ENCODE measurements at places on chromosomes 7 and 10.
A peak's percentile ranks its signal among the peaks of the same experiment; 100 is the strongest.

GRCh38 chr10:48574322-48574796 is 30.5 kb downstream of the ARHGAP22 start:
- DNase-seq: no peak

DNA sequence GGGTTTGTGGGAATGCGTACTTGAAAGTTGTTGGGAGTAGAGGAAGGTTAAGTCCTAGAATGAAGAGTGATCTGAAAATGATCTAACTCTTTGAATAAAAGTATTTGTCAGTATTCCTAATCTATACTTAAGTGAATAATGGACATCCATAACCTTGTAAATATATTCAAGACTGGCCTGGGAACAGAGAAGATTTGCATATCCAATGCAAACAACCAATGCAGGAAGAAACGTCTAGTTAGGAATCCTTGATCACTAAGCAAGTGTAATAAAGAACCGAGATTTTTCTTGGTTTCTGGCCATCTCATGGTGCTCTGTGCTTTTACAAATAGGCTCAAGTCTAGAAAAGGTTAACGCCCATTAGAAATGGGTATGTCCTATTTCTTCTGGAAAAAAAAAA is 157.1 kb downstream of the RAB11FIP2 start:
- DNase-seq: no peak

GRCh38 chr7:106793015-106793975 is 71.8 kb upstream of the PIK3CG start:
- peak; percentile 60 for DNase-seq

- DNase-seq: no peak
Measured at GRCh38 chr10:132676193-132676891, 109.6 kb downstream of the NKX6-2 start.

DNA sequence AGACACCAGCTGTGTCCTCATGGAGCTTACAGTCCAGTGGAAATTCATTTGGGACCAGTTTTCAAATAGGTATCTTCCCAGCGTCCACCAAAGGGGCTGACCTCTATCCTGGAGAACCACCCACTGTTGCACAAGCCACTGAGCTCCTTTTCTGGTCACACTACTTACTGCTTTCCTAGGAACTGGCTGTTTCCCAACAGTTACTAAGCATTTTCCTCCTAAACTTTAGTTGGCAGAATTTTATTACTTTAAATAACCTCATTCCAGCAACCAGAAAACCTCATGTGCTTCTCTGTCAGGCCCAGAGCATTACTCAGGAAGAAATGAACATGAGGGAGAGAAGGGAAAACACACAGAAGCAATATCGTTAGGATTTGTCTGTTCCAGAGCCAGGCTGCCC is 183.1 kb downstream of the GPAM start:
- no peak for DNase-seq

DNA sequence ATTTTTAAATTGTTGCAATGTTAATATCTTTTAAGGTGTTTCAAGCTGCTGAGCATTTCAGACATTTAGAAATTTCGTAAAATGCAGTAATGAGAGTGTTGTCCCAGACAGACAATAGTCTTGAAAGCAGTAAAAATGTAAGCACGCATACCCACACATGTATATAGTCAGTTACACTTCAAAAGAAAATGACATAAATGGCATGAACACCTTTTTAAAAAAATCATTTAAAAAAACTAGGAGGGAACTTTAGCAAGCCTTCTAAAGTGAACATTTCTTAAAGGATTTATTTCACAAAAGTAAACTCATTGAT is 51.0 kb downstream of the CPED1 start:
- no peak for DNase-seq

- DNase-seq: no peak
Measured at GRCh38 chr7:137453356-137453755, 109.8 kb upstream of the PTN start.

DNA sequence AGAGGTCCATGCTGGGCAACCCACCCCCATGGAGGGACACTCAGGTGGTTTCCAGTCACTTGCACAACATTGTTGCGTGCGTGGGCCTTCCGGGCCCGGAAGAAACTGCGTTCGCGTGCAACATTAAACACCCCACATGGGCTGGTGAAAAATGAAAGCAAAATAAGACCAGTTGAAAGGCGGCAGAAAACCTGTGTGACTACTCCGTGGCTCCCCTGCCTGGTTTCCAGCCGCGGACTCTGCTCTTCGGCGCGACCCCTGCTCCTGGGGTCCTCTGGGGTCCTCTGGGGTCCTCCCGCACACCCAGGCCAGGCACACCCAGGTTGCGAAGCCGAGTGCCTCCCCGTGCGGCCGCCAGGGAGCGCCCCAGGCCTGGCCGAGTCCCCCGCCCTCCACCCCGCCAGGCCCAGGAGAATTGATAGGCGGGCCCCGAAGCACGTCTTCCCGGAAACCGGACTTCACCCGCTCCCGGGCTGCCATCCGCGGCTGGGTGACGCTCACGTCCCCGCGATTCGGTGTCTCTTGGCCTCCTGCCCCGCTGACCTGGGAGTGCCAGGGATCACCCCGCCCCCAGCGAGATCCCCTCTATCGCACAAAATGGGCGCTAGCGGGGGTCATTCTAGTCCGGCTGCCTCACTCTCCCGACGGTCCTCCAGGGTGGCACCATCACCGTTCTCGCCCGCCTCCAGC is 1.9 kb upstream of the SH2D4B start:
- peak; percentile 31 for DNase-seq

DNA sequence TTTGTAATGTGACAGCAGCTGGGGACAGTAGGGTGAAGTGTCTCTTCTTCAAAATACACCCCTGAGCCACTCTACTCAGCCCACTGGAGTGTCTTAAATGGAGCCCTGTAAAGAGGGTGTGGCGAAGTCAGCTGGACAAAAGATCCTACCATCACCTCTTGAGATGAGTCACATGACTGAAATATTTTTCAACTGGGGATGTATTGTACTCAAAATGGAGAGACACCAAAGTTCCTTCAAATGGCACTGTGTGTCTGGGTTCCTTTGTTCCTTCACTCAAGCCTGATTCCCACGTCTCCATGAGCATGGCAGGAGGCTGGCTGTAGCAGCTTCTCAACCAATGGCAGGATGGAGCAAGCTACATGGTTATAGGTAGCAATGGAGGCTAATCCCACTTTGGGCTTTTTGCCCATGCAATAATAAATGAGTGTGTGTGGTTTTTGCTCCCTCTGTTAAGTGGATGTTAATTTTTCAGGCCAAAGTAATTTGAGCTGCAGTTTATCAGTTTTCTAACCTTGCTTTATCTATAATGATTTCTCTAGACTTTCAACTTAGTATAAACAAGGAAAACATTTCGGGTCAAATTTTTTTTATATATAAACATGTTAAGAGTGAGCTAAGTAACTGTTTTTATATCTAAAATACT is 68.2 kb downstream of the CLEC2L start:
- DNase-seq: no peak

GRCh38 chr7:77413128-77413527 is 3.0 kb downstream of the GSAP start:
- no peak for DNase-seq

DNA sequence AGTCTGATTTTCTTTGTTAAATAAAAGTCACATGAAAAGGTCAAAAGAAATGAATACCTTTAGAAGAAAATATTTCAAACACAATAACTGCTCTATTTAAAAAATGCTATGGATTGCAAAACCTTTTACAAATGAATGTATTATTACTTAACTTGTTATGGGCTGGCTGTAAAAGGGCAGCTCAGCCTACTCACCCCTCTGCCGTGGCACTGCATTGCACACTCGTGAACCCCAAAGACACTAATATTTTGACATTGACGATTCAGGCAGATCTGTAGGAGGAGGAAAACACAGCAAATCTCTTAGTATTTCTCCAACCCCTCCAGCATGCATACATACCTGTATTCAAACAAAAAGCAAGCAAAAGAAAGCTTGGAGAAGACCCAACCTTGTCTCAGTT is 149.5 kb downstream of the FANK1 start:
- no peak for DNase-seq

DNA sequence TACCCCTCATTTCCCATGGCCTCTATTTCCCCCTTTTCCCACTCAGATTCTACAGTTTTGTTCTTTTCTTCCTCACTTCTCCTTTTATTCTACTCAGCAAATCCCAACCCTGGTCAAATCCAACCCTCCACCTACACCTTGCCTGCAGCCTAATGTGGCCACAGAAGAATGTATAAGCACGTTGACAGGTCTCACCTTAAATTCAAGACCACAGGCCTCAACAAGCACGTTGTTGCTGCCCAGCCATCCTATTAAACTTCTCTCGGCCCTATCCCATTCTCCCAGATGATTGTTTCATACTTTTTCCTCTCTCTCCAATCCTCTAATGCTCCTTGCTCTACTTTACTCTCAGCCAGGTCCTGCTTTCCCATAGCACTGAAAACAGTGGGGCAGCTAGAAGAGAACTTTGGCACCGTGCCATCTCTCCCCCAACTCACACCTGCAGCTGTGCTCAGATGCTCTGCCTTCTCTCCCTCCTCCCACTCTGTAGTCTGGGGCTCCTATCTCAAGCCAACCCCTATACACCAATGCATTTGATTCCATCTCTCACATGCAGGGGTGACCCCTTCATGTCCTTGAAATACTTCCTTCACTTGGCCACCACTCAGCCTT is 6.8 kb upstream of the EIF3A start:
- DNase-seq: no peak

GRCh38 chr7:148819697-148820360 is 64.3 kb downstream of the EZH2 start:
- peak; percentile 18 for DNase-seq

GRCh38 chr10:74139981-74140380 is 10.6 kb downstream of the AP3M1 start:
- DNase-seq: no peak

GRCh38 chr7:52355053-52355452 is 680.4 kb upstream of the POM121L12 start:
- DNase-seq: no peak

- no peak for DNase-seq
Measured at GRCh38 chr7:112302566-112302965, 96.1 kb downstream of the ZNF277 start.

- no peak for DNase-seq
Measured at GRCh38 chr7:2461268-2462026, 14.8 kb downstream of the GRIFIN start.

Data from foreskin fibroblast (primary cell).